Dermis microvascular lymphatic vessel endothelial cell (primary cell): ENCODE measurements at places on chromosomes 12 and 14.

GRCh38 chr14:61620130-61620946 is 75.0 kb upstream of the HIF1A start:
- peak; percentile 50 for DNase-seq

GRCh38 chr14:33685026-33685425 is 265.8 kb downstream of the EGLN3 start:
- no peak for DNase-seq

GRCh38 chr14:51682411-51682810 is 30.7 kb downstream of the FRMD6 start:
- no peak for DNase-seq

DNA sequence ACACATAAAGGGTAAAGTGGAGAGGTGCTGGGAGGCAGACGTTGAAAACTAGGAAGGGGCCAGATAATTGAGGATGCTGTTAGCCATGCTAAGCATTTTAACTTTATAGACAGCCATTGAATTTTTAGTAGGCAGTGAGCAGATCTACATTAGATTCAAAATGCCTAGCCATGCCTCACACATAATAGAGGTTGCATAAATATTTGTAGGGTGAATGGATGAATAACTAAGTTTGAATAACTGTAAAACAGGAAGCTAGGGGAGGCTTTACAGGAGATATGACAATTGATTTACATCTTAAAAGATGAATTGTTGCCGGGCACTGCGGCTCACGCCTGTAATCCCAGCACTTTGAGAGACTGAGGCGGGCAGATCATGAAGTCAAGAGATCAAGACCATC is 12.3 kb upstream of the CCNT1 start:
- DNase-seq, result no peak

- DNase-seq, result peak; percentile 72
These were observed 6.4 kb downstream of the ERG28 start for GRCh38 chr14:75654127-75654732.

- no peak for DNase-seq
These were observed 150.6 kb upstream of the FUT8 start for GRCh38 chr14:65261946-65262345.

GRCh38 chr12:111404362-111405148 is 1.2 kb upstream of the SH2B3 start:
- DNase-seq, result peak; percentile 84

- DNase-seq, result no peak
These were observed 10.4 kb downstream of the KRT83 start for GRCh38 chr12:52310622-52311284.

GRCh38 chr14:37600880-37601741 is 5.7 kb downstream of the TTC6 start:
- no peak for DNase-seq

DNA sequence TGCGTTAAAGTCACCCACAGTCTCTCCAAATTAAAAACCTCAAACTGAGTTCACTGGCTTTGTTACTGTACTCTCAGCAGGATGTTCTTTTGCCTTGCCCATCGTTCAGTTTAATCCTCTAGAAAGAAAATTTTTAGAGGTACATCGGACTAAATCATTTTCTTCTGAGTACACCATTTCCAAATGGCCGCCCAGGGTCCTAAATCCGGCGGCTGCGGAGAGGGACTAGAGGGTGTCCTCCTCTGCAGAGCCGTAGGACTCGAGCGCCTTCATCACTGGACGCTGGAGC is 1.4 kb downstream of the LIN7A start:
- no peak for DNase-seq

GRCh38 chr14:65019944-65020566 is 33.4 kb downstream of the FNTB start:
- peak; percentile 86 for DNase-seq

DNA sequence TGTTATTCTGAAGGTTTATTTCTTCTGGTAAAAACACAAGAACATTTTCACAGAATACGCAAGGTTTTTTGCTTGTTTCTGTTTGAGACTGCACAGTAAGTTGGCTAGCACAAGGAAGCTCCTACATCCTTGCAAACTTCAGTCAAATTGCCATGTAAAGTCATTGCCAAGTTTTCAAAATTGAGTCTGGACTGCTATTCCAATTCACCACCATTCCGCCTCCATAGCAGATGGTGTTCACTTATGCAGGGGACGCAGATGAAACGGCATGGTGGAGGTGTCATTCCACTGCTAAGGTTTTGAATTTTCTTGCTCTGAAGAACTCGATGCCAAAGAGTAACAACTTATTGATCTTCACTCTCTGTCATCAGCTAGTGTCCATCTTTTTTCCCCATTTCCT is 303.9 kb upstream of the SYT1 start:
- no peak for DNase-seq

- DNase-seq, result no peak
These were observed 14.5 kb upstream of the PHC1 start for GRCh38 chr12:8899830-8900229.

DNA sequence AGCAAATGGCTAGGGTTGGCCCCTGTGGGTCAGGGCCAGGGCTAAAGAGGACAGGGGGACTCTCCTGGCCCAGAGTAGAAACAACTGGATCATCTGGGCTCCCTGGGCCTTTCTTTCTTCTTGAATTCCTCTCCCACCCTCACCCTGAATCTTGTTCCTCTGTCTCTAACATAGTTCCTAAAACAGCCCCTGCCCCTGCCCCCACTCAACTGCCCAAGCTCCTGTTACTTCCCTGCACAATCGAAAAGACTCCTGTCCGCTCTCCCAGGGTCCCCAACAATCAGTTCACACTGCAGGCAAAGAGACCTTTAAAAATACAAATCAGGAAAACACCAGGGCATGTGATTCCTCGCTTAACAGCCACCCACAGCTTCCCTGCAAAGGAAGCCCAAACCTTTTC is 18.0 kb upstream of the ANKRD33 start:
- no peak for DNase-seq

GRCh38 chr14:23864259-23864658 is 89.3 kb upstream of the DHRS4 start:
- DNase-seq, result no peak

GRCh38 chr12:71440763-71441748 is 1.5 kb downstream of the LGR5 start:
- DNase-seq, result no peak

GRCh38 chr12:57724003-57724935 is 14.3 kb downstream of the AGAP2 start:
- no peak for DNase-seq

GRCh38 chr12:51887476-51888315 is at the start of gene ANKRD33:
ANKRD33 (plus strand) TSS chr12:51888103; CDS start chr12:51888187, 84 bp downstream.
- no peak for DNase-seq

DNA sequence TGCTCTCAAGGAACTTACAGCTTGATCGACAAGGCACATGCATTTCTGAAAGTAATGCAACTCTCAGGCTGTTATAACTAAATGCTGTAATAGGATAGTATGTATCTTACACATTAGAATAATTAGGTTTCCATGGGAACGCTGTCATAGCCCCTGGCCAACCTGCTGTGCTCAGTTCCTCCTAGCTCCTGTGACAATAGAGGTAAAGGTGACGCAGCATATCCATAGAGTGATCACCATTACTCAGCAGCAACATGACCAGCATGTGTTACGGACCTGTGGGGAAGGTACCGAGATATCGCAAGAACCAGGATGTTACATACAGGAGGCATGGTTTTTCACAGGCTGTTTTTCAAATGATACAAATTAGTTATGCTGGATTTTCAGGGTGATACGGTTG is 150.7 kb downstream of the CAND1 start:
- no peak for DNase-seq

- DNase-seq, result no peak
These were observed 41.3 kb upstream of the ARID2 start for GRCh38 chr12:45688183-45688582.
